ENCODE measurements at places on chromosomes 1 and 21.

DNA sequence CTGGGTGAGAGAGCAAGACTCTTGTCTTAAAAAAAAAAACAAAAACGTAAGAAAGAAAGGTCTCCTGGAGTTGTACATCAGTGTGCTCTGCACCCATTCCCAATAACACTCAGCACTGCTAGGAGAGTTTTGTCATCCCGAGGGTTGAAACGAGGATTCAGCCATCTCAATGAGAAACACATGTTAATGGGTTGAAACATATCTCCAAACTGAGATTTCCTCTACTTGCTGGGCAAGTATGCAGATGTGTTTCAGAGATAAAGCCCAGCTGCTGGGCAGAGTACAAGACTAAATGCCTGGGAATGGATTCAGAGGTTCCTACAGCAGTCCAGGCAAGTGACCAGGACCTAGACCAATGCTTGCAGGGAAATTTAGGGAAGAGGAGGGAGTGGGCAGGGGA lies 2.6 kb upstream of the MFN2 start:
- DNase-seq, result no peak

- no peak for DNase-seq
These were observed 11.5 kb downstream of the TRIM46 start for GRCh38 chr1:155184835-155185782.

DNA sequence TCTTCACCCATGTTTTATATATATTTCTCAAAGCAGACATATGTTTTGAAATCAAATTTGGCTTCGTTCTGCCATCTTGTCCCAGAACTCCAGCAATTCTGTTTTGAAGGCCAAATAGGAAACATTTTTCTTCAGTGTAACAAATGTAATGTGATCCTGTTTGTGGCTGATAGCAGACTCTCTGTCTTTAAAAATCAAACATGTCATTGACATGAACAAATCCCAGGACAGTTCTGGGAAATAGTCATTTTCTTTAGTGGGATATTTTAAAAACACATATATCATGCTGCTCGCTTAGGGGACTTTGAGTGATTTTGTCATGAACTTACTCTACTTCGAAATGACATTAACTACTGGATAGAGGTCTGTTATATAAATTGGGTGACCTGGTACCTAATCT lies 51.4 kb downstream of the HMCN1 start:
- DNase-seq, result no peak

- DNase-seq, result peak; percentile 89
These were observed 4.5 kb upstream of the NFIA start for GRCh38 chr1:61077676-61078541.

DNA sequence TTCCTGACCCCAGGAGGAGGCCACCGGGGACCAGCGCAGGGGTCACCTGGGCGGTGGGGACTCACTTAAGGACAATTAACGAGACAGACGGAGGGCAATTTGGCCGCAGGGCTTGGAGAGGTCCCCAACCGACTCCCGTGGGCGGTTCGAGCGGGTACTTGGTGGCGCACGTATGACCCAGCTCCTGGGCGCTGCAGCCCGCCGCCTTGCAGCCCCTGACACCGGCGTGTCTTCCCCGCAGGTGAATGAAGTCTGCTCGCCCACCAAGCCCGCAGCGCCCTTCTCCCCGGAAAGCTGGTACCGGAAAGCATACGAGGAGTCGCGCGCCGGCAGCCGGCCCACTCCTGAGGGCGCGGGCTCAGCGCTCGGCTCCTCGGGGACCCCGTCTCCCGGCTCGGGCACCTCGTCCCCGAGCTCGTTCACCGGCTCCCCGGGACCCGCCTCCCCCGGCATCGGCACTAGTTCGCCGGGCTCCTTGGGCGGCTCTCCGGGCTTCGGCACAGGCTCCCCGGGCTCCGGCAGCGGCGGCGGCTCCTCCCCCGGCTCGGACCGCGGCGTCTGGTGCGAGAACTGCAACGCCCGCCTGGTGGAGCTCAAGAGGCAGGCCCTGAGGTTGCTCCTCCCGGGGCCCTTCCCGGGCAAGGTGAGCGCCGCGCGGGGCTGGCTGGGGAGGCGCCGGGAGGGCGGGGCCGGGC lies 1.4 kb downstream of the KIF26B start:
- DNase-seq, result peak; percentile 76

- no peak for DNase-seq
These were observed 18.8 kb upstream of the DYNLT5 start for GRCh38 chr1:66733348-66734017.

GRCh38 chr1:9149837-9150581 lies 21.1 kb upstream of the GPR157 start:
- DNase-seq, result no peak

- no peak for DNase-seq
These were observed 541.6 kb upstream of the CAMK1G start for GRCh38 chr1:209041927-209042326.

DNA sequence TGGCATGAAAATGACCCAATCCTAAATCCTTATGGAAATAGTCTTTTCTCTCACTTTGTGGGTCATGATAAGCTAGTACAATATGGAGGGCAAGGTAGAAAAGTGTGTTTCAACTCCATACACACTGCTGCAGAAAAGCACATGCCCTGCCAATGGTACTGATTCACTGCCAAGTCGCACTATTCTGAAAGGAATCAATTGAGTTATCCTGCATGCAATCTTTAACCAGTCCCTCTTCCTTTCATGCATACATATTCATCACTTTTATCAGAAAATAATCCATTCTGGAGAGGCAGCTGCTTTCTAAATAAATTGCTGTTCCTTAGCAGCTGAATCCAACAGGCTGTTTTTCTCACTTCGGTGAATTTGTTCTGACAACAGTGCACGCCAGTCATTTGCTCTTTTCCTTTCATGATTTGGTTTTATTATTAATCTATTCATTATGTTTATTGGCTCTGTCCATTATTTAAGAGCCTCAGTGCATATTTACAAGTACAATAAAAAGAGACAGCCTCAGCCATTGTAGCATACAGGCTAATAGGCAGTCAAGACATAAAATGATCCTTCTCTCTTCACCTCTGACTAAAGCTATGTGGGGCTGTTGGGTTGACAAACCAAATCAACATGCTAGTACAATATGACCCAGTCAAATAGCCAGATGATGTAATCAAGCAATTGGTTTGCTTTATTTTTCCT lies 108.8 kb downstream of the CHD1L start:
- DNase-seq, result no peak

DNA sequence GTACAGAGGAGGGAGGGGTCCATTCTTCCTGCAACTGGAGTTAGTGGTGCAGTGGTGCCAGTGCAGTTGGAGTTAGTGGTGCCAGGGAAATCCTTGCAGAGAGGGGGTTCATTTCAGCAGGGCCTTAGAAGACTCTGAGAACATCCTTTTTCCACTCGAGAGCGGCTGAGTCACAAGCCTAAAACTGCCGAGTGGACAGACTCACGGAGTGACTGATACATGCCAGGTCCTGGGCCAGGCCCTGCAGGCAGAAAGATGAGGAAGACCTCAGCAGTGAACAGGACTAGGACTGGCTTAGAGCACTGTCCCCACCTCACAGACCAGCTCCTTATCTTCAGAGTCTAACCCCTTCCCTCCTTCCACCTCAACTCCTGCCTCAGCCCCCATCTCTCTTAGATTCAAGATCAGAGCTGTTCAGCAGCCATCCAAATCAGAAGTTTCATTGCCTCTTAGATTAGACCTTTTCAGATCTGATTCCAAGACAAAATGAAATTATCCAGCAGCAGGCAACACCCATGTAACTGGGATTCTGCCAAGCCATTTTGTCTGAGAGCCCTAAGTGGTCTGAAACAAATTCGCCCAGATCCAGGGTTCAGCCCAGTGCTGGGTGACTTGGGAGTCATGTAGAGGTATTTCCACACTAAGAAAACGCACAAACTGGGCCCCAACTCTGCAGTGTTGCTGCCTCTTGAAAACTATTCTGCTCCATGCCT lies 12.7 kb upstream of the IKBKE start:
- DNase-seq, result no peak

DNA sequence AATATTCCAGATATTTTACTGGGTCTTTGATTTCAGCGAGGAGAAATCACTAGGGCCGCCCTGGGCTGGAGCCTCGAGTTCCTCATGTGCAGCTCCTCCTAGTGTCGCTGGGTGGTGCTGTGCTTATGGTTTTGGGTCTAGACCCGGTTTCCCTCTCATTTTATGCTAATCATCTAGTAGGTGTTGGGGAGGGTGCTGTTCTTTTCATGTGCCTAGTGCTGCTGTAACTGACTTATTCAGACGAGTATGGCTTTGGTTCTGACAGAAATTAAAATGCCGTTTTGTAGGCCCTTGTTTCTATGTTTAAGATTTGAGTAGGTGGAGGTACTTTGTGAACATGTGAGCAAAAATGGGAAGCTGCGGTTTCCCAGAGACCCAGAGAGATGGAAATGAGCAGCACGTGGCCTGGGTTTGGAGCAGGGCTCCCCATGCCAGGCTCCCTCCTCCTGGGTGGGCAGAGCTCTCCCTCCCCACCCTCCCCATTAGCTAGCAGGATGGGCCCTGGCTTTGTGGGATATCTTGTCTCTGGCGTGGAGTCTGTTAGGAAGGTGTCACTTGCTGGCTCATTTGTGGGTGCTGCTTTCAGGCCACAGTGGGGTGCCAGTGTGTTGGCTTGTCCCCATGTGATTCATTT lies 74.0 kb upstream of the GPR88 start:
- peak; percentile 59 for DNase-seq

DNA sequence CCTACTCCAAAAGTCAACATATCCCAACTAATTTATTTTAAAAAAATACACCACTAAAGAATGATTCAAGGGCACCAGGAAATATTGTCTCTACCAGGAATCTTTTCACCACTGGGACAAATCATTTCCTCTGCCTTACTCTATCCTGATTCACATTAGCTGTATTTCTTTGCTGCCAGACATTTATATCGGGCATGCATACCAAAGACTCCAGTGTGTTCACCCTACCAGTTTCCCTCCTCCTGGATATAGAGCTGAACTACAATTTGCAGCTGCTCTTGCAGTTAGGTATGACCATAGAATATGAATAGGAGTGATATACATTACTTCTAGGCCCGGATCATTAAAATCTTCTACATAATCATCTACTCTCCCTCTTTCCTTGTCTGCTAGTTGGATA lies 7.6 kb downstream of the KCNJ6 start:
- DNase-seq, result no peak

DNA sequence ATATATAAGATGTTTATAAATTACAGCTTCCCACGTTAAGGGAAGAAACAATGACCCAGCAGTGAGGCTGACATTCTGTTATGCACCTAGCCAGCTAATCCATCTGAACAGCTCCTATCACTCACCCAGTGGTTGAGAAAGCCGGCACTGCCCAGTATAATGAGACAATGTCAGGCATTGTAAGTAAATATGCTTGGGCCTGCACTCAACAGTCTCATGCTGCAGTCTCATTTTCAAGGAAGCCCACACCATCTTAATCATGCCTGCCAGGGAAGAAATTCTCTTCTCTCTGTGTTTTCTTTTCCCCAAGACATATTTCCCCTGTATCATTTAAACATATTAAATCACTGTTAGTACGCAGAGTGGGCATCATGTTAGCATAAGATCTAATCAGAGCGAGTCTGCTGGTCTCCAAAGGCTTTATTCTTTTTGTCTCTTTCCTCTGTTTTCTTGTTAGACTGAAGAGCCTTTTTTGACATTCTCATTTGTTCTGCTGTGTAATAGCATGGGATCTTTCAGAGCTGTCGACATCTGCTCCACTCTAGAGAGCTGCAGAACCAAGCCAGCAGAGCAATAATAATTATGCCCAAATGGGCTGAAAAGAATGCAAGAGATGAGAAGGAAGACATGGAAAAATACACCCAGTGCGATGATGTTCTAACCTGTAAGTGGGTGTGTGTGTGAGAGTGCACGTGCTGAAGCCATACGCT lies 67.6 kb upstream of the SLC22A15 start:
- DNase-seq, result no peak

DNA sequence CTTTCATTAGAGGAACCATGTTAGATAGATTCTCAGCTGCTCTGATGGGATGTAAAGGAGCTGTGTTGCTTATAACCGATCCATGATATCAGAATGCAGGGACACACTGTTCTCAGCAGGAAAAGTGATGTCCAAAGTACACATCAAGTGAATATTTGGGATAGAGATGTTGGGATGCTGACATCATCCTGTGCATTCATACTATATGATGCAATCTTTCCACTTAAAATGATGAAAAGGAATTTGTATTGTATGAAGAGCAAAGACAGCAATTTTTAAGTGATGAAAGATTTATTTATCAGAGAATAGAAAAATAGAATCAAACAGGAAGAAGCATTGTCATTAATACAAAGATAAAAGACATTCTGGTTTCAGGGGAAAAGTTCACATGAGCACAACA lies 110.1 kb downstream of the ERG start:
- DNase-seq, result no peak

GRCh38 chr1:201312298-201312697 lies 29.0 kb downstream of the PKP1 start:
- DNase-seq, result no peak

DNA sequence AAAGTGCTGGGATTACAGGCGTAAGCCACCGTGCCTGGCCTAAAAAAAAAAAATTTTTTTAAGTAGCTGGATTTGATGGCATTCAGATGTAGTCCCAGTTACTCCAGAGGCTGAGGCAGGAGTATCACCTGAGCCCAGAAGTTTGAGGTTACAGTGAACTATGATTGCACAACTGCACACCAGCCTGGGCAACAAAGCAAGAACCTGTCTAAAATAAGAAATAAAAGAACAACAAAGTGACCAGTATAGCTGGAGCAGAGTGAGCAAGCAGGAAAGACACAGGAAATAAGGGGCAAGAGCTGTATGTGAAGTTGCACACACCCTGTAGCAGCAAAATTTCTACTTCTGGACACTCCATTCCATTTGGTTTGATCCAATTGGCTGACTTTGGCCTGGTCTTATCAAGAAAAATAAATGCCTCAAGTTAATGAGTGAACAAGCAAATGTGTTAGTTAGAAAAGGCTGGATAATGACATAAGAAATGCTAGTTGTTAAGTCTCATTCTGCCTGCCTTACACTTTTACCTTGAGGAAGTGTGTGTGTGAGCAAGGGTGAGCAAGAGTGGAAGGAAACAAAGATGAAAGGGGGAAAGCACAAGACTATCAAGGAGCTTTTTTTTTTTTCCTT lies 7.9 kb downstream of the ATP5IF1 start:
- no peak for DNase-seq

DNA sequence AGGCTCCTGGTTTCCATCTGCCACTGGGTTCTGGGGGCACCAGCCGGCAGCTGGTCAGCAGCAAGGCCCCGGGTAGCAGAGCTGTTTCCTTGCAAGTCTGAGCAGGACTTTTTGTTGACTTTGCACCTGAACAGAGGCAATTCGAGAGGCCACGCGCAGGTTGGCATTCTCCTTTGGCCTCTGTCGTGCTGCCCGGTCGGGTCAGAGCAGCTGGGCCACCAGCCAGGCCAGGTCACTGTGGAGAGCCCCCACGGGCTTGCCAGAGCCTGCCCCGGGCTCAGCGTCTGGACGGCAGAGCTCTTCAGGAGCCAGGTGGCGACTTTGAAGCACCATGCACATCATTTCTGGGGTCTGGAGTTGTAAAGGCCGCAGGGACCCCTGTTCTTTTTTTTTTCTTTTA lies 28.4 kb upstream of the TMEM52 start:
- DNase-seq, result no peak

DNA sequence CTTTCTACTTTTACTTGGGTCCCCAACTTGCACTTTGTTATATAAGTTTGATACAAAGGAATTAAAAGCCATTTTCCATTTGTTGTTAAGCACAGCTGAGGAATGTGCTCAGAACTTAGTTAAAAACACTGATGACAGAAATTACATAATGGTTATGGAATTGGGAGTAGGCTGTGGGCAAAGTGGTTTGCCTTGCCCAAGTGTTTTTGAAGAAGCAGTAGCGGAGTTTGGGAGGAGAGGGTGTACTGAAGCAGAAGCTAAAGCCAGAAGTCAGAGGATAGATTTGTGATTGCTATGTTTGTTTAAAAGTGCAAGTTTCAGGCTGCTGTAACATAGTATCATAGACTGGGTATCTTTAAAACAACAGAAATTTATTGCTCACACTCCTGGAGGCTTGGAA lies 391.8 kb downstream of the DUSP10 start:
- DNase-seq, result no peak
